ENCODE measurements at places on chromosomes 5 and 9. TPM values are rescaled to one million over a fixed set of nuclear protein-coding genes. Genes with fewer than 3 reads are reported as not detected.

Gene PCDHA13
- total RNA-seq: 1.8 TPM

Gene SPINK13
- total RNA-seq: not detected

Gene ST6GALNAC4
- 4.5 TPM for total RNA-seq

Gene EIF4E1B
- not detected for total RNA-seq

DNA sequence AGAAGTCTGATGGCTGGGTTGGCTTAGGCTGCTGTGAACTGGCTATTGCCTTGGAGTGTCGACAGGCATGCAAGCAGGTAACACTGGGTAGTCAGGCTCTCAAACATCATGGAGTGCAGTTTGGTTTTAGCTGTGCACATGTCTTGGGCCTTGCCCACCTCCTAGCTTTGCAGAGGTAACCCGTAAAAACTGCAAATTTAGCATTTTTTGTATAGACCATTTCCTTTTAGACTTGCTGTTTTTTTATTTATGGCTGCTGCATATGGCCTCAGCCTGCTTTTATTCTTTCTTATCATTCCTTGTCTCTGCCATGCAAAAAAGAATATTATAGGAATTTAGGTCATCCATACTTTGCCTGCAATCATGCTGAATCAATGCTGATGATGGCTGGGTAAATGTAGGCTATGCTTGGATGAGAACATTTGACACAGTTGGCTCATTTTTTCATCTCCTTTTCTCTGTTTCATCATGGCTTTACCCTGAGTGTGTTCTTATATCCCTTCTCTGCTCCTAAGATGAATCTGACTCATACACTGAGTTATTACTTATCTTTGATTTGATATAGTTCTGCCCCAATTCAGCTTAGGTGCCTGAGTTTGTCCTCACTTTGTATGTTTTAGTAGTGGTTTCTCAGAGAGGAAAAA is 27.2 kb downstream of the RECK start:
- DNase-seq: no peak

GRCh38 chr9:132694144-132694543 is 23.9 kb downstream of the GTF3C4 start:
- no peak for DNase-seq

- no peak for DNase-seq
Observed at GRCh38 chr5:173089581-173089980, 33.4 kb downstream of the CREBRF start.

DNA sequence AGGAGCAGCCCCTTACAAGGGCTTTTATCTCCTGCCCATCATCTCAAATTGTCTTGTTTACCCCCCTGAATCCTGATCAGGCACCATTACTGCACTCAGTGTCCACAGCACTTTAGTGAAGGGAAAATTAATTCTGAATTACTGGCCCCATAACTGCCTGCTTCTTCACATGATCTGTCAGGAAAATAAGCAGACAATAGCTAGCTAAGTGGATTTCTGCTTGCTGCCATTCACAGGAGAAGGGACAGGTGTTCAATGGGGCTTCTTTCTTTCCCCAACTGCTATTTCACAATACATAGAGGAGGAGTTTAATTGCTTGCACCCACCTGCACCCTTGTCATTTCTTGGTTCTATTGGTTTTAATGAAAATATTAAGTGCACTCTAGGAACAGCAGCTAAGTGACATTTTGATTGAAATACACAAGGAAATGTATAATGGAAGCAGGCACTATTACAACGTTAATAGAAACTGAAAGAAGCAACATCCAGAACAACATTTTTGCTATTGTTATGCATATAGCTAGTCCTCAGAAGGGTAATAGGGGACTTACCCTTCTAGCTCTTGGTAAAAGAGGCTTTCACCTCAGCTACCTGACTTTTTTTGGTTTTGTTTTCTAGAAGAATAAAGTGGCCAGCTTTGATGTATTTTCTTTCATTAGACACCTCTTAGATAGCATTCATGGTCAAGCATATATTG is 599.3 kb upstream of the TLE4 start:
- DNase-seq: no peak

DNA sequence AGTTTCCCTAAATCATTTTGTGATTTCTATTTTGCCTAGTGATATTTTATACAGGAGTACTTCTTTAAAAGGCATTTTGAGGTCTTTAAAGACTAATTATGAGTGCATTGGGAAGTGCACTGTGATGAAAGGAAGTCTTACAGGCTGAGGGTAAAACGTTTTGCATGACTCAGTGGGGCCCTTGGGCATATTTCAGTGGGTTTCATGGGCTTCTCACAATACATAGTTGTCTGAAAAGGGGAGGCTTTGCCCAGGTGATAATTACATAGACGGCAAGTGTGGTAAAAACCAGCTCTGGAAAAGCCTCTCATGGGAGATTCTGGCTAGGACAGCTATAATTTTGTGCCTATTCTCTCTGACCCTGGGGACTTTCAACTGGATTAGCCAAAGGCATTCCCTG is 387.2 kb downstream of the ARHGEF28 start:
- DNase-seq: no peak

GRCh38 chr9:712643-713042 is 128.9 kb upstream of the DMRT1 start:
- no peak for DNase-seq

GRCh38 chr9:107594908-107595530 is 105.5 kb upstream of the KLF4 start:
- DNase-seq: no peak

DNA sequence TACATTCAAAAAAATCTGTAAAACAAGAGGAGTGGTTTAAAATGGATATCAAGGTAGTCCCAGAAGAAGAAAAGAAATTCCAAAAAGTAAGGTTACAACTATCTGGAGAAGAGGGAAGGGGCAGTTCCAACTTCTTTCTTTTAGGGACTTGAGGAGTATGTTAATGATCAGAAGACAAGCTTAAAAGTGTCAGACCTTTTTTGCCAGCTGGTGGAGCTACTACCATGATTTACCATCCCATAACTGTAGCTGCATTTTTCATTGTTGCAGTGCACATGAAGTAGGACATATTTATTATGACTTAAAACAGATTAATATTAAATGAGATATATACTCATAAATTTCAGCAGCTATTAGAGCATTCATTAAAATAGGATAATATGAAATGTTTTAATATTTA is 158.5 kb upstream of the RGS7BP start:
- DNase-seq: no peak

DNA sequence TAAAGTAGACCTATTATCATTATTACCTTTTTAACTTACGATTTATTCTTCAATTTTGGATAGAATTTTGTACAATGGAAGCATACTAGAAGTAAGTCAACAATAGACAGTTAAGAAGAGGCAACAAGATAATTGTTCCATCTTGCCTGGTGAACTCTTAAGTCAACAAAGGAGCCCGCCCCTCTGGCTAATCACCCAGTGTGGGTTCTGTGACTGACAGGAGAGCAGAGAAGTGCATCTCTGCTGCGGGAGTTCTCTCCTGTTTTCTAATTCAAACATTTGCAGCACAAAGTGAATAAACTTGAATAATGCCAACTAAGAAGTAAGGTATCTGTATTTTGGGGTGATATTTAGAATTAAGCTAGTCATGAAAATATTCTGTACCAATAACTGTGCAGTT is 6.7 kb upstream of the ISL1 start:
- no peak for DNase-seq

DNA sequence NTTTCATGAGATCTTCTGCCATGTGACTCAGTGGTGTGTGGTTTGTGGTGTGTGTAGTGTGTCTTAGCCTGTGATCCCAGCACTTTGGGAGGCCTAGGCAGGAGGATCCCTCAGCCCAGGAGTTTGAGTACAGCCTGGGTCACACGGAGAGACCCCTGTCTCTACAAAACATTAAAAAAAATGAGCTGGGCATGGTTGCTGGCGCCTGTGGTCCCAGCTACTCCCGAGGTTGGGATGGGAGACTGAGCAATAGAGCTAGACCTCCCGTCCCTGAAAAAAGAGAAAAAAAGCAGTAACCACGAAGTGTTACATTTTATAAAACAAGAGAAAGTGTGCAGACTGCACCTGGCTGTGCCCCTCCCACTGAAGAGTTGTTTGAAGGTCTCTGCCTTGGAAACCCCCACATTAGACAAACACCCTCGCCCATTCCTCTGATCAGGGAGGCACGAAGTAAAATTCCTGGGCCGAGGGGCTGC is 21.2 kb upstream of the RNU6ATAC start:
- peak; percentile 21 for DNase-seq

DNA sequence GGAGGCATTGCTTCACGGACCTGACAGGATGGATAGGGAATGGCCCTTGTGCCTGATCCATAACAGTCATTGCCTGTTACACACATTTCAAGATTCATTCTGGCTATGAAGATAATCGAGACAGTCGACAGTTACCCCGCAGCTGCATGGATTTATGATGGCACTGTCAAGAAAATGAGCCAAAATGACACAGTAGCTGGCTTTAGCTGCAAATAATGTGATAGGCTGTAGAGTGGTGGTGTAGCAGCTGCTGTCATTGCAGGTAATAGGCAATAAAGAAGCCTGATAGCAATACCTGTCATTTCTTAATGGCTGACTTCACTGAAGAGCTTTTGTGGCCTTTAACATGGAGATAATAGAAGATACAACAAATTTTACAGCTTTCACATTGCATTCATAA is 1085.2 kb upstream of the ARRDC3 start:
- DNase-seq: no peak

DNA sequence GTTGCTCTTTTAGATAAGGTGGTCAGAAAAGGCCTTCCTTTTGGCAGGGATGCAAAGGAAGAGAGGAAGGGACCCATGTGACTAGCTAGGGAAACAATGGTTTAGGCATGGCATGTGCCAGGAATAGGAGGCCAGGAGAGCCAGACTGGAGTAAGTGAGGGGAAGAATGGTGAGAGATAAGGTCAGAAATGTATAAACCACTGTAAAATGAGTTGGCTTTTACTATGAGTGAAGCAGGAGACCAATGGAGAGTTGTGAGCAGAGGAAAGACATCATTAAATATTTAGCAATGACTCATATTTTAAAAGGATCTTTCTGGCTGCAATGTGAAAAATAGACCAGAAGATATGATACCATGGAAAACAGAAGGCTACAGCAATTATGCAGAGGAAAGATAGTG is 50.9 kb downstream of the AP3B1 start:
- DNase-seq: no peak

- DNase-seq: no peak
Observed at GRCh38 chr9:119924736-119925135, 555.5 kb upstream of the BRINP1 start.

DNA sequence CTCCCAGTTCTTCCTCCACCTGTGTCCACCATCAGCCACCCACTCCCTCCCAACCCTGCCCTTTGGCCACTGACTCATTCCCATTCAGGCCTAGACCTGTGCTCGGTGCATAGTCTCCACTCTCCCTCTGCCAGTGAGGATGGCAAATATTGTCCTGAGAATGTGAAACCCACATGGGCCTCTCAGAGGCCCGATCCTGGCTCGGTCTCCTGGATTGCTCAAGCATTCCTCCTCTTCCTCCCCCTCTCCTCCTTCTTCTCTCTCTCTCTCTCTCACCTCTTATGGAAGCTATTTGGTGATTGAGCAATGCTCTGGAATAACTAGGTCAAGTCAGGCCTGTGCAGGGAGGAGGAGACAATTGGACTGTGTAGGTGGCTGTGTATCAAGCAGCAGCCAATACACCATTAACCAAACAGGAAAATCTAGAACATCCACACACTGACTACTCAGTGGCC is 99.9 kb downstream of the KLF4 start:
- peak; percentile 39 for DNase-seq

DNA sequence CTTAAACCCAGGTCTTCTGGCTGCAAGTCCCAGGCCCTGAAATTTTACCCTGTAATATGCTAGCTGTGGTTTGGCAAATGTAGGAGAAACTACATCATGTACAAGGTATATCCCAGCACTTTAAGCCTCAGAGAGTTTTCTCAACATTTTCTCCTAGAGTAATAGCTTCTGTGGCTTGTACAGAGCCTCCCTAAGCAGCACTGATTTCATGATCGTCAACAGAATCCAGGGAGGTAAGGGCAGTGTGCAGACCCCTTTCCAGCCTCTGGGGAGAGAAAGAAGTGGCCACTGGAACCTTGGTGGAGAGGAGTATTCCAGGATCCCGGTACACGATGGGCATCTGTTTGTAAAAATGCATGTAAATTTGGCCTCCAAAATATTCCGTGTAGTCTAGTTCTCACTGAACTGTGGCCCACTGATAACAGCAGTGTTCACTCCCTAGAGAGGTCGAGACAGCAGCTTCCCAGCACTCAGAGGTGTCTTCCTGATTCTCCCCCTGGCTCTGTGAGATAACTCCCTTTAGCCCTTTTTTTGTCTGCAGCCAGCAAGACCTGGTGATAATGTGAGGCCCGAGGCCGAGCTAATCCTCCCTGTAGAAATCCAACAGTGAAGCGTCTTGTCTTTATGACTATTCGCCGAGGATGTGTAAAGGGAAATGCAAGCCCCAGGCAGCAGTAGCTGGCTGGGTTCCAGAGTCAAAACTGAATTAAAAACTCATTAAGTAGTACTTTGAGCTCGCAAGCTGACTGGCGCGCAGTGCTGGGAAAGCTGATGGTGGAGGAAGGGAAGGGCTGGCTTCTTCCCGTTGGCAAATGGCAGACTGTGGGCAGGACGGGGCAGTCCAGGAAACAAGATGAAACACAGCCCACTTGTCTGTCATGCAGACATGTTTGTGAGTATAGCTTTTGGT is 59.0 kb downstream of the MAP1B start:
- DNase-seq: no peak
